ENCODE measurements at places on chromosomes 7 and 10.

- no peak for DNase-seq
Measured at GRCh38 chr10:4046712-4047354, 261.8 kb upstream of the KLF6 start.

- peak; percentile 4 for DNase-seq
Measured at GRCh38 chr10:92156874-92157773, 133.8 kb downstream of the CPEB3 start.

- peak; percentile 30 for DNase-seq
Measured at GRCh38 chr10:102431452-102432124, 786 bp downstream of the CUEDC2 start.

GRCh38 chr7:2425749-2426148, 22.3 kb downstream of the CHST12 start:
- no peak for DNase-seq

GRCh38 chr7:142150356-142150755, 38.8 kb downstream of the MGAM2 start:
- DNase-seq, result no peak

Data from iris pigment epithelial cell (primary cell).